ENCODE measurements at places on chromosomes 2 and 18.

DNA sequence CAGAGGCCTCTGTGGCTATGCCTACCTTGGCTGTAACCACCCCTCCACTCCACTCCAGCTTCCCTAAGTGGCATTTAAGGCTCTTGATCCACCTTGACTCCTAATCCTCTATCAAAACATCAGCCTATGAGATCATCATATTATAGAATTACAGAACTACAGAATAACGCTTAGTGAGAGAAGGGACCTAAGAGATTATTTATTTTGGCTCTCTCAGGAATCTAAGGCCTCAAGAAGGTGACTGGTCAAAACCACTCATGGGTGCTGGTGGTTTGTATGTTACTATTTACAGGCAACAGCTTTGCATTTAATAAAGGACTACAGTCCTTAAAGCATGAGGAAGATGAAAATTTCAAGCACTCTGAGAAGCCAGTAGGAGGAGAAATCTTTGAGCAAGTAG, 118.8 kb downstream of the FSHR start:
- no peak for DNase-seq

GRCh38 chr2:72271766-72272641, 124.3 kb upstream of the CYP26B1 start:
- DNase-seq = no peak

- DNase-seq = no peak
Measured at GRCh38 chr18:67672155-67672554, 155.6 kb upstream of the DSEL start.

- DNase-seq = peak; percentile 14
Measured at GRCh38 chr2:172230332-172230888, 127.7 kb upstream of the DLX2 start.

GRCh38 chr18:73948497-73948896, 199.1 kb downstream of the FBXO15 start:
- DNase-seq = no peak
